ENCODE measurements at places on chromosomes 4 and X. TPM values are rescaled to one million over a fixed set of nuclear protein-coding genes. Genes with fewer than 3 reads are reported as not detected.

NWD2 gene
- not detected for total RNA-seq

GRCh38 chr4:12562021-12562420, 922.1 kb downstream of the RAB28 start:
- DNase-seq: no peak

MEPE gene
- not detected for total RNA-seq

DNA sequence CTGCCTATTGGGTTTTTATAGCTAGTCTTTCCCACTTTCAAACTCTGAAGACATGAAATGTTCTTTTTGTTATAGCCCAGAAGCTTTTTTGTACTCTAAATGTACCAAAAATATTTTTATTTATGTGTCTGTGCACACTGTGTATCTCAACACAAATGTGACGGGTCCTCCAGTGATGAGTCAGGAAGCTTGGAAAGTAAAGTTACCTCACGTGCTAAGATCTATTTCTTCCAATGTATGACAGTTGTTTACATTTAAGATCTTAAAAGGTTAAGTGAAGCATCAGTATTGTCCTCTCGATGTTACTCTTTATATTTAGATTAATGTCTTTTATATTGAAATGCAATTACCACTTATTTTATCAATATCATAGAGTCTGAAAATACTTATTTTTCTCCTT, 29.1 kb upstream of the PRSS12 start:
- DNase-seq: no peak

DMRTC1 gene
- total RNA-seq: 1.1 TPM

DNA sequence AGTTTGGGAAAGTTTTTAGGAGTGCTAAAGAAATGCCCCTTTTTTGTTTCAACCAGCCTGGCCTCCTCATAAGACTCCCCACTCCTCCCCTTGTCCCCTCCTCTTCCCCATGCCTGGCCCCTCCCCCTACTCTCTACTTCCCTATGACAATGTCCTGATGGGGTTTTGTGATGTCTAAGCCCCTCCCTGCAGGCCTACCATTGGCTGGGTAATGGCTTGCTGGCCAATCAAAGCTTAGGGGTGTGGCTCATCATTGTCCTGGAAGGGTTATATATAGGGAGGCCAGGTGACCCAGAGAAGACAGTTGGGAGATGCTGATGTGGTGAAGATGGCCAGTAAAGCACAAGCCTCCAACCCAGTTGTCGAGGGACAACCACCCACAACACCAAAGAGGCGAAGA, 48.2 kb upstream of the PASD1 start:
- no peak for DNase-seq

- DNase-seq: no peak
Observed at GRCh38 chrX:2665387-2666304, 25.4 kb upstream of the CD99 start.

ASB12 gene
- not detected for total RNA-seq

DNA sequence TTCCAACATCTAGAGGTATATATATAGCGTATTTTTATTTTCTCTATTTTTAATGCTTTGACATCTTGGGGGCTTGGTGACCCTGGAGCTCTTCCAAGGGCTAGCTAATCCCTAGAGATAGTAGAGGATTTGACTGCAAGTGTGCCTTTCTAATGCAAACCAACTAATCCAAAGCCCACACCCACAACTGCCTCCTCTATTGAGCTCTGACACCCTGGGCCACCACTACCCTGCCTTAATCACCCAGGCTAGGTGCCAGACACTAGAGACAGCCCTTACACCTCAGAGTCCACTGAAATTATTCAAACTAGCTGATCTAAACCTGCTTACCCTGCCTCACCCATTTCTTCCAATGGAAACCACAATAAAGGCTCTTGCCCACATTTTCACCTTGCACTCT, 69.6 kb upstream of the ATXN3L start:
- DNase-seq: no peak

SLC49A3 gene
- total RNA-seq: 1.0 TPM

DNA sequence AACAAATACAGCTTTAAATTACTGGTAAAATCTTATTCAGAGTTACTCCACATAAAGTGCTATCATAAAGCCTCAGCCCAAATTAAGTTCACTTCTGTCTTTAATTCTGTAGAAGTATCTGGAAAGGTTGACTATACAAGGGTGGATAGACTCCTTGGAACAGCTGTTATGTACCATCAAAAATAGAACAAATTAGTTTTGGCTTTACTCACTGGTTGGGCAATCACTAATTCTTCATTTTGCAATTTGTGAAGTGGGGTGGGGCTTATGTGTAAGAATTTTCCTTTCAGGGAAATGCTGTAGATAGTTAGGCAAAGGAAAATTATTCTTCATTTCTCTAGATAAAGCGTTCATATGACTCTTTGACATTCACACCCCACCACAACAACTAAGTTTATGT, 7.8 kb downstream of the DIAPH2 start:
- no peak for DNase-seq

TMPRSS11B gene
- total RNA-seq: not detected

GRCh38 chrX:94204524-94204923, 530.5 kb downstream of the FAM133A start:
- DNase-seq: no peak

DNA sequence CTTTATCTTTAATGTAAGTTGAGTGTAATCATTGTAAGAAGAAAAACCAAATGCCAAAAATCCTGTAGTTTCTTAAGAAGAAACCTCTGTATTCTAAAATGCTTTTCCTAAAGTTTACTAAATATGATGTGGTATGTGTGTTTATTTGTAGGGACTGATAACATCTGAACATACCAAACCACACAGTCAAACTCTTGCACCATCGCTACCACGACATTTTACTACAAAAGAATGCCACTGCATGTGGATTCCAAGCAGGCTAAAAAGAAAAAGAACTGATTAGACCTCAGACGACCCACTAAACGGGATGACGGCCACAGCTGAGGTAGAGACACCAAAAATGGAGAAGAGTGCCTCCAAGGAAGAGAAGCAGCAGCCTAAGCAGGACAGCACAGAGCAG, 46.1 kb downstream of the LAS1L start:
- DNase-seq: no peak

- no peak for DNase-seq
Observed at GRCh38 chr4:42501624-42502401, 104.5 kb downstream of the SHISA3 start.

DNA sequence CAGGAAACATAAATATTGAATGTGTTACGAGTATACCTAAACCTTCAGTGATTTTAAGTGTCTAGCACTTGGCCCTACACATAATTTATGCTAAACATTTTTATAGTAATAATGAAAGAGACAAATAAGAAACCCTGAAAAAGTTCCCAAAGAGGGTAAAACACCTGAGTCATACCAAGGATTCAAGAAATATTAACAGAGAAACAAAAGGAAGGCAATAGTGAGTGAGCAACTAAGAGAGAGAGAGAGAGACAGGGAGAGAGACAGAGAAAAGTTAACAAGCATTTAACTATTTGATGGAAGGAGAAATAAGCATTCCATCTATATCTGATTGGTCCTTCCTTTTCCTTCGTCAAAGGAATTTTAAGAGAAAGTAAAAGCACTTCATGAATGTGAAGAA, 743.6 kb upstream of the POU3F4 start:
- no peak for DNase-seq

All from CD4-positive, alpha-beta memory T cell (primary cell).